ENCODE measurements at places on chromosomes 4 and X.

DNA sequence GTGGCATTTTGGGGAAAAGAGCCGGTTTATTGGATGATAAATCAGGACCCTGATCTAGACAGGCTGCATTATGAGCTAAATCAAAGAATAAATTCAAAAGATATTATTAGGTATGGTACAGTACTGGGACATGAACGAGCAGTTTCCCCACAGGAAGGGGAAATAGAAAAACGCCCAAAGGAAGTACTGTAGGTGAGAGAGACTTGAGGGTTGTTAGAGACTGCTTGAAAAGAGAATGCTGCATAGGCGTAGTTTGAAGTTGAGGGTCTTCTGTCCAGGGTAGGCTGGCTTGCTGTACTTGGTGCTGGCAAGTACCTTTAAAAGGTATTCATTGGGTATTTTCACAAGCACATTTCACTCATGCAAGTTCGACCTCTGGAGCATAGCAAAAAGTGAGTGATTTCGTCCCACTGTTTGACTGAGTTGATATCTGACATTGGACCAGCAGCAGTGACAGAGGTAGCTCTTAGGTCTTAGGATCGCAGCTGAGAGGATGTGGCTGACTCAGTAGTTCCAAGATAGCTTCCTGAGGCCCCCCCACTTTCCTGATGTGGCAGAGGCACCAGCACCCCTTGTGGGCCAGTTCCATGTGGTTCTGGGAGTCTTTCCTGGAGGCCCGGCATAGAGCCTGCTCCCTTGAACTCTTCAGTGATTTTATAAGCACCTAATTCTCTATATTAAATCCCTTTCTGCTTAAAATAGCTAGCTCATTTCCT, 64.3 kb downstream of the TMEM131L start:
- DNase-seq = no peak

DNA sequence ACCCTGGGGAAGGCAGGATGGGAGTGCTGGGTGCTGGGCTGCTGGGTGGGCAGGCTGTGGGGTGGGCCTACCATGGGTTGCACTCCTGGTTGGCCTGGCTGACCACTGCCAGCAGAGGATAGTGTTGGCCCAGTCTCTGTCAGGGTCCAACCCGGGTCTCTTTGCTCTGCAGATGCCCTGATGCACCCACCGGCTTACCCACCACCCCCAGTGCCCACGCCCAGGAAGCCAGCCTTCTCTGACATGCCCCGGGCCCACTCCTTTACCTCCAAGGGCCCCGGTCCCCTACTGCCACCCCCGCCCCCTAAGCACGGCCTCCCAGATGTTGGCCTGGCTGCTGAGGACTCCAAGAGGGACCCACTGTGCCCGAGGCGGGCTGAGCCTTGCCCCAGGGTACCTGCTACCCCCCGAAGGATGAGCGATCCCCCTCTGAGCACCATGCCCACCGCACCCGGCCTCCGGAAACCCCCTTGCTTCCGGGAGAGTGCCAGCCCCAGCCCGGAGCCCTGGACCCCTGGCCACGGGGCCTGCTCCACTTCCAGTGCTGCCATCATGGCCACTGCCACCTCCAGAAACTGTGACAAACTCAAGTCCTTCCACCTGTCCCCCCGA, 14.2 kb upstream of the ADD1 start:
- DNase-seq = no peak

GRCh38 chr4:183165376-183165775, 66.3 kb downstream of the WWC2 start:
- no peak for DNase-seq

- no peak for DNase-seq
Observed at GRCh38 chr4:19462117-19462516, 789.6 kb upstream of the SLIT2 start.

DNA sequence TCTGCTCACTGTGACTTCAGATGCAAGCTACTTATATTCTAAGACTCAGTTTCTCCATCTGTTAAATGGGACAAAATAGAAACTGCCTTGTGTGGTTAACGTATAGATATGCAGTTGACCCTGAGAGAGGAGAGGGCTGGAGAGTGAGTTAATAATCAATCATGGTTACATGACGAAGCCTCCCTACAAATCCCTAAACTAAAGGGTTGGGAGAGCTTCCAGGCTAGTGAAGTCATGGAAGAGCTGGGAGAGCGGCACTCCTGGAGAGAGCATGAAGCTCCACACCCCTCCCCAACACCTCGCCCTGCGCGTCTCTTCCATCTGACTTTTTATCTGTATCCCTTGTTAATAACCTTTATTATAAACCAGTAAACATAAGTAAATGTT, 138.5 kb upstream of the FAM9B start:
- DNase-seq = no peak

- peak; percentile 22 for DNase-seq
Observed at GRCh38 chr4:125481334-125482045, 166.7 kb downstream of the FAT4 start.

GRCh38 chr4:168739886-168740285, 243.0 kb downstream of the PALLD start:
- no peak for DNase-seq

GRCh38 chr4:107824350-107825071, at the start of gene SGMS2:
TSS of gene SGMS2 (plus strand) at chr4:107824932. CDS start at chr4:107895554, 70,622 bp downstream.
- peak; percentile 34 for DNase-seq

GRCh38 chrX:136016881-136017280, 31.6 kb downstream of the SLC9A6 start:
- DNase-seq = no peak

DNA sequence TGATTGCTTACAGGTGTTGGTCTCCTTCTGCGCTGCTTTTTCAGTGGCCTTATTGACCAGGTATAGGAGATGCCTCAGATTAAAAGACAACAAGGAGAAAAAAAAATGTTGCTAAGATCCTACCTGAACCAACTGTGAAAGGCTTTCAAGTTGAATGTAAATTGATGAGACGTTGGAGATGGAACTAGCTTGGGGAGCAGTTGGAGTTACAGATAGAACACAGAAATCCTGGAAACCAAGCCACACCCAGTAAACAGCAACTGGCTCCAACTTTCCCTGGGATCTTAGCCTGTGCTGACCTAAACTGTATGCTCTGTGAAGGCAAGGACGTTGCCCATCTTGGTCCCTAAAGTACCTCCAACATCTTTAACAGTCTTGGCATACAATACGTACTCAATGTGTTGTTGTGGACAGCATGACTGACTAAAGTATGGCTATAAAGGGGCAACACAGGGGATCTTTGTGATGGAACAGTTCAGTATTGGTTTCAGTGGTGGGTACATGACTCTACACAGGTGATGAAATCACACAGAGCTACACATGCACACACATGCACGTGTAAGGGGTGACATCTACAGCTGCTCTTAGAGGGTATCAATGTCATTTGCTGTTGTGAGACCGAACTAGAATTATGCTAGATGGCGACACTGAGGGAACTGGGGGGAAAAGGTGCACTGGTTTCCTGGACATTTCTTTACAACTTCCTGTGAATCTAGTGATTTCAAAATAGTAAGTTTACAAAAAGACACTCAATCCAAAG, 22.3 kb downstream of the GAB3 start:
- no peak for DNase-seq

DNA sequence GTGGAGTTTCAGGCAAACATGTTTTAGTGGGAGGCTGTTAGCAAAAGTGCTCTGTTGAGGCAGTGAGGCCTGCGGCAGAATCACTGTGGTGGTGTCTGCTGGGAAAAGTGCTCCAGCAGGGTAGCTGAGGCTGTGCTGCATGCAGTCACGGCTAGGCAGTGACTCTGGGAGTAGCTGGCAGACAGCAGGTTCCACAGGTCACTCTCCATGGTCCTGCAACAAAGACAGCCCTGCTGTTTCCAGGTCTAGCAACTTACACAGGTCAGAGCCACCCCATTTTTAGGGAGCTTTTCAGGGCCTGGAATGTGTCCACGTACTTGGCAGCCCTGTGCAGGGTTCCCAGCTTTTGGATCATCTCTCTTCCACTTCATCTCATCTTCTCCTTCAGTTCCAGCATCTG, 184.3 kb downstream of the NAA11 start:
- DNase-seq = no peak

DNA sequence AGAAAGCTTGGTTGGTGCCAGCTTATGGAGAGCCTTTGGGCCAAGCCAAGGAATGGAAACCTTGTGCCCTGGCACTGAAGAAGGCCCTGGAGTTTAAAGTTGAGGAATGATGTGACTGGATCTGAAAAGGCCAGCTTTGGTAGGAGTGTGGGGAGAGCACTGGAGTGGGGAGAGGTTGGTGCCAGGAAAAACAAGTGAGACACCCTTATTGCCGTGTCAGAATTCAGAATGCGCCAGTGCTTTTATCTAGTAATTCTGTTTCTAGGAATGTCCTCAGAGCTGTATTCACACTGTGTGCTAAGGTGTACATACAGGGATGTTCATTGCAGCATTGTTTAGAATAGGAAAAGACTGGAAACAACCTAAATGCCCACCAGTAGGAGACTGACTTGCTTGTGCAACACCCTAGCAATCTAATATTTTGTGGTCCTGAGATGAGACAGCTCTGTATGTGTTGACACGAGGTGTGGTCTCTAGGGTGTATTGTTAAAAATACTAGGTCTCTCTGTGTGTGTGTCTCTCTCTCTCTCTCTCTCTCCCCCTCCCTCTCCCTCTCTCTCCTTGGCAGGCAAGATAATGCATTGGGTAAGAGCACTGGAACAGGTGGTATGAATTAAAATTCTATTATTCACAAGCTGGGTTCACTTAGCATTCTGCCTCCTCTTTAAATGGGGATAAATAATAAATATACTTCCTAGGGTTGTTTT, 107.8 kb downstream of the GATB start:
- DNase-seq = no peak

DNA sequence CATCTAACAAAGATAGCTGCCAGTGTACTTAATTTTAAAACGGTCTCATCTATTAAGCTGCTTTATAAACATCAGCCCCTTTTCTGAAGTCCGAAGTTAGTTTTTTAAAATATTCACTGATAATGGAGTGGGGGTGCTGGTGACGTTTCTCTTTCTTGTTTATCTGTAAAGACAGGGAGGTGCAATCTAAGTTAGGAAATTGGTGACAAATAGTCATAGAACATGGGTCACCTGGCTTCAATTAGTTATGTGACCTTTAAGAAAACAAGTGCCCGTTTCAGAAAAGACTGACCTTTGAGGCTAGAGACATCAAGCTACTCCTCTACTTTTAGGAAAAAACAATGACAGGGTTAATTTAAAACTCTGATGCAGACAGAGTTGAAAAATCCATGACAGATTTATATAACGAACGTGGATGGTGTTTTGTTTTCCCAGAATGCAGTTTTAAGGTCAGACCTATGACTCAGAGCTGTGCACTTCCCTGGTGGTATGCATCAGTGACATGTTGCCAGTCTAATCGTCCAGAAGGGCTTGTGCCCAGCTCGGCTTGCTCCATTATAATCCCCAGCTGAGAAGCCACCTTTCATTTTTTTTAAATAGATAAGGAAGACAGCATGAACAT, 38.2 kb downstream of the FHL1 start:
- no peak for DNase-seq

DNA sequence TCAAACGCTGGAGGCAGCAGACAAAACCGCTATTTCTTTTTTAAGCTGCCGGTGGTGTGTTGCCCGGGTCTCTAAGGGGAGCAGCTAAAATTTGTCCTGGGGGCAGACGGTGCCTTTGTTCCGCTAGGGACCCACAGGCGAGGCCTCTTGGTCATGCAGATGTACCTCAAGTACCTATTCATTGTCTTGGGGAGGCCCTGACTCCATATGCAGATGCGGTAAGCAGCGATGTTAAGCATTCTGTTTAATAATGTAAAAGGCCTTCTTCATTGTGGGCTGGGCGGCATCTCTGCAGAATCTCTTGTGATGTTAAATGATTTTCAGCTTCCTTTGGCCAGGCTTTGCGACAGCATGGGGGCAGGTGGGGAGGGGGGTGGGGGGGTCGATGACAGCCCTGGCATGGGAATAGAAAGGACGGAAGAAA, 98.9 kb upstream of the PJA1 start:
- no peak for DNase-seq

GRCh38 chrX:118039591-118039990, 77.0 kb downstream of the KLHL13 start:
- DNase-seq = no peak

- peak; percentile 16 for DNase-seq
Observed at GRCh38 chrX:24426340-24426913, 38.7 kb upstream of the PDK3 start.

DNA sequence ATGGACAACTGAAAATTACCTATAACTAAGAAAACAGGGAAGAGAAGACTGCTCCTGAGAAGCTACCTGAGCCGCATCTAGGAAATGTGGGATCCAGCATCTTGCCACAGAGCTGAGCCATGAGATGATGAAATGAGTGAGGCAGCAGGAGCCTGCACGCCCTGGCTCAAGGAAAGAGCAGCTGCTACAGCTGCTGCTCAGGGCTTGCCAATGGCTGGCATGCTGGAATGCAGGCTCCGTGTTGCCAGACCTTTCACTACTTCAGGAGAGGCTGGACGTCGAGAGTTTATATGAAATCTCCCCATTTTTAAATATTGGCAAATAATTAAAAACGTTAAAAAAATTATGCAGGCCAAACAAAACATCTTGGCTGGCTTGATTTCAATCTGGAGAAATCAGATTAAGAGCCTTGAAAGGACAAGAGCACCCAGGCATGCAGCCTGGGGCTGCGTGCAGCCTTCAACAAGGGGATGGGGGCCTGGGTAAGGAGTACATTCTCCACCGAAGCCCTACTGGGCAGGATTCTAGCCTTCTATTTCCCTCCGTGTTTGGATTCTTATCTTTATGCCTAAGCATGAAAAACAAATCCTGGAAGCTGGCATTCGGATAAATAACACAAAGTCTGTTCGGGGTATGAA, 227.6 kb downstream of the NR3C2 start:
- DNase-seq = peak; percentile 27

GRCh38 chrX:111511477-111511876, at the start of gene SERTM2:
TSS of gene SERTM2 (plus strand) at chrX:111511645. CDS start at chrX:111518858, 7,213 bp downstream.
- DNase-seq = peak; percentile 3

GRCh38 chr4:81799371-81799770, 327.7 kb upstream of the RASGEF1B start:
- no peak for DNase-seq

DNA sequence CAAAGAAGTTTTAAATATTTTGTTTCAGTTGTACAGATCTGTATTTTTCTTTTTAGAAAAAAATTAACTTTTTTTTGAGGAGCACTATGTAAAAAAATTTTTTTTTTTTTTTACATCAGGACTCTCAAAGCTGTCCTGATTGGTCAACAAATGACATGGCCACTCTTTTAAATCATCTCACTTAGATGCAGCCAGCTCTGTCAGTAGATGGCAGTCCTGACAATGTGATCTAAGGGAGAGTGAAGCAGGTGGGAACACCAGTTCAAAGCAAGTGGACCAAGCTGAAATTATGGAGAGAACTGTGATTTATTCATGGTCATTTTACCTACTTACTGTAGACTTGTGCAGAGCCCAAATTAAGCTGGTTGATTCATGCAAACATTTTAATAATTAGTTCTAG, 174.7 kb upstream of the GPRIN3 start:
- peak; percentile 48 for DNase-seq

- DNase-seq = no peak
Observed at GRCh38 chr4:43380093-43380492, 487.6 kb downstream of the GRXCR1 start.

DNA sequence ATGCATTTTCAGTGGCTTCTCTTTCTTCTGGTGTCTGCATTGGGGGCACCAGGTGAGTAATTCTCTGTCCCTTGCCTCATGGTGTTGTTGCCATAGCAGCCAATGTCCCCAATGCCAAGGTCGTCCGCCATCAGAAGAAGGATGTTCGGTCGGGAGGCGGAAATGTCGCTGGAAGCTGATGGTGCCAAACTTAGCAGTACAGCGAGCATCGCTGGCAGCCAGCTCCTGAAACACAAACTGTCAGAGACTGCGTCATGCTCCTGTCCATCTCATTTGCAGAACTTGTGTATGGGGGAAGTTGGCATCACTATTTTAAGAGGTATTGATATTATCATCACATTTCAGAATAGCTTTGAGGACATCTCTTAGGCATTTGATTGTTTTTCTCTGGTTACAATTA, 29.1 kb upstream of the ARSD start:
- DNase-seq = peak; percentile 11

- no peak for DNase-seq
Observed at GRCh38 chrX:43986083-43986482, 12.9 kb upstream of the NDP start.
